ENCODE measurements at places on chromosomes 16 and 17. TPM values are rescaled to one million over a fixed set of nuclear protein-coding genes. Genes with fewer than 3 reads are reported as not detected.

- DNase-seq = no peak
These were observed 19.7 kb downstream of the ADCY9 start for GRCh38 chr16:4096509-4096908.

DNA sequence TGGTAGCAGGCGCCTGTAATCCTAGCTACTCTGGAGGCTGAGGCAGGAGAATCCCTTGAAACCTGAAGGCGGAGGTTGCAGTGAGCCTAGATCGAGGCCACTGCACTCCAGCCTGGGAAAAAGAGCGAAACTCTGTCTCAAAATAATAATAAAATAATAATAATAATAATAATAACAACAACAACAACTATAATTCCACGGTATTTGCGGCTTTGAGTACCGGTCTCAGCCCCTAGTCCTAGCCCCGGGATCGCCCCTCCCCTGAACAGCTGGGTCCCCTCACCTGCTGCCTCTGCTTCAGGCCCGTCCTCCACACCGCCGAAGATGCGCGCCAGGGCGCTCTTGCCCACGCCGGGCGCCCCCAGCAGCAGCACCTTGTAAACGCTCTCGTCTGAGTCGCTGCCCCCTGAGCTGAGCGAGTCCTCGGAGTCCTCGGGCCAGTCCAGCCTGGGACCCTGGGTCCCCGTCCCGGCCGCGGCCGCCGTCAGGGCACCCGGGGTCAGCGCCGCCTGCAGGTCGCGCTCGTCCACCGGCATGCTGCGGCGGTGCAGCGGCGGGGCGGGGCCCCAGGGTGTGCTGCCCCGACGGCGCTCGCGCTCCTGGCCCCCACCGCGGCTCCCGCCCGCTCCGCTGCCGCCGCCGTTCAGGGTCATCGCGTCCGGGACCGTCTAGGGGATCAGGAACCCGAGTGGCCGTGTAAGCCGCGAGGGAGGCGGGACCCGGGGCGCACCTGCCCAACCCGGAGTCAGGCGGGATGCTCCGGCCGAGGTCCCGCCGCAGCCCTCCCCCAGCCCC is 611 bp downstream of the RRAD start:
- no peak for DNase-seq

NMRAL1 gene
- 49.8 TPM for total RNA-seq

DNA sequence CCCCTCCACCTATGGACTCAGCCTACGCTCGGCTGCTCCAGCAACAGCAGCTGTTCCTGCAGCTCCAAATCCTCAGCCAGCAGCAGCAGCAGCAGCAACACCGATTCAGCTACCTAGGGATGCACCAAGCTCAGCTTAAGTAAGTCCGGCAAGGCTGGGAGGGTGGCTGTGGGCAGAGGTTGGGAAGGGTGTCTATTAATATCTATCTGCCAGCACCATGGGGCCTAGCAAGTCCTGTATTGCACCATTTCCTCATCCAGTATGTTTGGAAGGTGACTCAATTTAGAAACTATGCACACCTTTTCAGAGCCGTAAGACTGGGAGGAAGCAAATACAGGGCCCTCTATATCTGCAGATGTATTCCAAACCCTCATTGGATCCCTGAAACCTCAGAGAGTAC is 45.0 kb upstream of the ARHGAP44 start:
- peak; percentile 7 for DNase-seq

- no peak for DNase-seq
These were observed 154.8 kb upstream of the WSCD1 start for GRCh38 chr17:5915337-5915736.

Measured in renal cortical epithelial cell (primary cell).